ENCODE measurements at places on chromosomes 6 and 20. TPM values are rescaled to one million over a fixed set of nuclear protein-coding genes. Genes with fewer than 3 reads are reported as not detected.

DNA sequence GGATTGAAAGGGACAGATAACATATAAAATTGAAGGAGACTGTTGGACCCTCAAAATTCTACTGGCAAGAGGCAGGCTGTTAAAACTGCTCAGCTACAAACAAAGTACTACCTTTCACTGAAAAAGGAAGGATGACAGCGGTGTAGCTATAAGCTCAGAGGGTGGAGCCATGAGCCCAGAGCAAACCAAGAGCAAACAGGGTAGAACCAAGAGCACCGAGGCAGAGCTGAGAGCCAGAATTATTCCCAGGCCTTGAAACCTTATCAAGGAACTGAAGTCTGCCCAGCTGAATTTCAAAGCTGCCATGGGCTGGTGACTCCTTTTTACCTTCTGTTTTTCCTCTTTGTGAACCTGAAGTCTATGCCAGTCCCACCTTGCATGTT, 74.7 kb upstream of the SLC4A11 start:
- no peak for DNase-seq

Gene TREML1
- polyA plus RNA-seq: 3.1 TPM

DNA sequence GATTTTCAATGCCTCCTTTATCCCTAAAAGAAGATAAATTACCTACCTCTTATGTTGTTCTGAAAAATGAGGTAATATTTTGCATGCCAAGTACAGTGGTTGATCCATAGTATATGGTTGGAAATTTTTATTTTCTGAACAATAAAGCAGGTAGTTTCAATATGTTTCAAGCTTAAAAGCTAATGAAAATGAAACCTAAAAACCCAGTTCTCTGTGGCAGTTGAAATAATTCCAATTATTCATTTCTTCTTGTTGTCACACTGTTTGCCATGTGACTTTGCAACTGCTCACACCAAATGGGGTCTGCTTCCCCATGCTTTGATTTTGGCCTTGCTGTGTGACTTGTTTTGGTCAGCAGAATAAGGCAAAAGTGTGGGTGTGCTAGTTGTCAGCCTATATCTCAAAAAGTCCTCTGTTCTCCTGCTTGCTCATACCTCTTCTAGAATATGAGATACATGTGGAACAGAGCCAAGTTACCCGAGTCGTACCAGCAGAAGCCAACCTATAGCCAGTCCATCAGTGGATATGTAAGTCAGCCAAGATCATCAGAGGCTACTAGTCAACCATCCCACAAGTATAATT, 197.2 kb upstream of the THEMIS start:
- DNase-seq: no peak

Gene ZNF831
- 2.9 TPM for polyA plus RNA-seq

DNA sequence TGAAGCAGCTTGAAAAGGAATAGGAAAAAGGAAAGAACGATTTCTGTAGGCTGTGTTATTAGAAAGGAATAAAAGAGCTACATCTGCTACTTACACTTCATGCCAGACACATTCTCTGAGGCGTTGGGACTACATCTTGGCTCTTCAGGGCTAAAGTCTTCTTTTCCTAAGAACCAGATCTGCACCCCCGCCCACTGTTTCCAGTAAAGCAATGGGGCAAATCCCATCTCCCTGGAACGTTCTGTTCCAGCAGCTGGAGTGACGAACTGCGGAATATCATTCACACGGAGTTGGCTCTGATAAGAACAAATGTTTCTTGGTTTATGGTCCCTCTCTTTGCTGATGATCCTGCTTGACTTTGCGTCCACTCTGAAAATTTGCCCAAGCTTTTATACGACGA, 26.9 kb downstream of the FAM50B start:
- DNase-seq: no peak

Data from thymus (tissue), 14 donors.